Activated naive CD8-positive, alpha-beta T cell treated with anti-CD3 and anti-CD28 coated beads, Interleukin-2, amount 10 ng/mL, durations not matched to agents 7 days and 5 days (primary cell): ENCODE measurements at places on chromosomes 7 and 10.

GRCh38 chr10:26439406-26440087 is 1.4 kb downstream of the APBB1IP start:
- H3K27me3 ChIP-seq = no peaks in the 10 kb centered on the region
- no peak for DNase-seq
- H3K4me3 ChIP-seq = peak overlapping the region; percentile 88
- H3K36me3 ChIP-seq = peaks cover 14% of the 10 kb centered on the region
- H3K27ac ChIP-seq = peak overlapping the region; percentile 92

DNA sequence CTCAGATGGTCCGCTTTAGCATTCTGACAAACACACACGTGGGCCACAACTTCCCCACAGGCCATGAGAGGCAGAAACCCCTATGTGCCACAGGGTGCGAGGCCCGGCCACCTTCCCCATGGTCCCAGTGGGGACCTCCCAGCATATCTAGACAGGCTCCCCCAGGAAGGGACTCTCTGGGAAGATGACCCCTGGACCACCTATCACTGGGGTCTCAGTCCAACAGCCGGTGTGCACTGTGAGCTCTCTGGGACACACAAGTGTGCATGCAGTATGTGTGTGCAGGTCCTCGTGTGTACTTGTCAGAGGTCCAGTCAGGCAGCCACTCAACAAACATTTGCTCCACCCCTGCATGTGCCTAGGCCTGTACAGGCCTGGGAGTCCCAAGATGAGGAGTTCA is 18.7 kb downstream of the GRID1 start:
- H3K36me3 ChIP-seq = no peaks in the 10 kb centered on the region
- no peak overlapping the region for H3K27ac ChIP-seq

DNA sequence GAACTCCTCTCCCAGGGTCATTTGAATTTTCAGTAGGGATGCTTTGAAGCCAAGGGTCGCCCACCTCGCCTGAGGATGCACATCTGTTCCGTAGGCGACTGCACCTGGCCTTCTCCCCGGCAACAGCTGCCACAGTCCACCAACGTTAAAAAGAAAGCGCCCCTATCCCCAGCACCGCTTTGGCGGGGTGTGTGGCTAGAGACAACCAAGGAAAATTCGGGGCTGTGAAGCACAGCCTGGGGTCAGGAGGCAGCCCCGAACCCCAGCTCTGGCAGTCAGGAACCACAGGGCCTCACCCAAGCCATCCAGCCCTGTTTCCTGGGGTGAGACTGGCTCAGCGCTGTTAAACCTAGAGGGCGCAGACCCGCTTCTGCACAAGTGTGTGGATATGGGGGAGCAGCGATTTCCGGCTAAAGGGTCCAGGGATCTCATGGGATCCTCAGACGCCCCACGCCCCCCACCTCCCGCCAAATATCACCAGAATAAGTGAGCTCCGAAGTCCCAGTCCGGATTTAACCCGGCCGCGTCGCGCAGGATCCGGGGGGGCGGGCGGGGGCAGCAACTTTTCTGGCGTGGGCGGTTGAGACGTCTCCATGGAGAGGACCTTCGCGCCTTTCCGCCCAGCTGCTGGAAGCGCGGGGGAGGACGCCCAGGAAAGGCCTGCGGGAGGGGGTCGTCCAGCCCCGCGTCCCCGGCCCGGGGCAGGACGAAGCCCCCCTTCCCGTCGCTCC is 822 bp downstream of the ZC3HAV1L start:
- peak; percentile 55 for DNase-seq
- H3K4me1 ChIP-seq = peaks cover 18% of the 10 kb centered on the region
- H3K27me3 ChIP-seq = peaks cover 9% of the 10 kb centered on the region
- H3K36me3 ChIP-seq = peaks cover 18% of the 10 kb centered on the region
- peak overlapping the region; percentile 87 for H3K4me3 ChIP-seq

GRCh38 chr10:15448598-15448997 is 77.5 kb upstream of the FAM171A1 start:
- DNase-seq = no peak
- H3K4me1 ChIP-seq = no peaks in the 10 kb centered on the region

DNA sequence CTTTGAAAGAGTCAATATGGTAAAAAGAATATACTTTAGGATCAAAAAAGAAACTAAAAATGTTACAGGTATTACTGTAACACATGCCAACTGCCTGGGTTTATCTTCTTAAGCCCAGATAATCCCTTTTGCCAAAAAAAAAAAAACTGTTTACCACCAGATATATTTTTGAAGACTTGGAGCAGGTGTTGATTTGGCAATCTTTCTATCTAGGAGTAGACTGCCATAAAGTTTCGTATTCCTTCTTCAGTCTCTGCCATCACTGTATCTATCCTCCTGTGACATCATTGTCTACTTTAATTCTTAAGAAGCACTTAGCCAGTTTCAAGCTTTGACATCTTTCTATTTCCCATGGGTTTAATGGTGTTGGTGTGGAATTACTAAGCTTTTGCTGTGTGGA is 161.0 kb downstream of the ST7 start:
- peaks cover 2% of the 10 kb centered on the region for H3K36me3 ChIP-seq
- H3K27ac ChIP-seq = no peak overlapping the region
- no peak for DNase-seq
- H3K4me3 ChIP-seq = no peak overlapping the region

DNA sequence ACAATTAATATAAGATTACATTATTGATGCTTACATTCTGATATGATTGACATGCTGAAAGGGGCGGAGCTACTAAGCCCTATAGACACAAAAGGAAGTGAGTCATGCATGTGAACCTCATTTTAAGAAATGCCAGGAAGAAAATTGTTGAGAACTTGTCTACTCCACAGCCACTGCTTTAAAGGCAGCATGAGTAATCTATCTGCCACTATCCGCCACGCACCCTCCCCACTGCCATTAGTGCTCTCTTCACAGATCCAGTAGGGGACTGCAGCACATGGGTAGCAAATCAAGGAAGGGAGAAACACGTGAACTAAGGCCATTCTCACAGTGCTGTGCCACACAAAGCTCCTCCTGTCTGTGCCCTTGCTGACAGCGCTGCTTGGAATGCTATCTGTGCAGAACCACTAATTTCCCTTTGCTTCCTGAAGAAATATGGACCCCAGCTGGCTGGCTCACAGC is 524.8 kb downstream of the GRM8 start:
- H3K4me1 ChIP-seq = peaks cover 2% of the 10 kb centered on the region
- no peak overlapping the region for H3K4me3 ChIP-seq
- no peak for DNase-seq
- H3K36me3 ChIP-seq = no peaks in the 10 kb centered on the region
- peak overlapping the region; percentile 45 for H3K27ac ChIP-seq

- H3K4me1 ChIP-seq = peaks cover 38% of the 10 kb centered on the region
- no peak overlapping the region for H3K27ac ChIP-seq
- H3K27me3 ChIP-seq = peaks cover 2% of the 10 kb centered on the region
- peaks cover 14% of the 10 kb centered on the region for H3K36me3 ChIP-seq
Measured at GRCh38 chr7:8179486-8179885, 82.5 kb downstream of the ICA1 start.

DNA sequence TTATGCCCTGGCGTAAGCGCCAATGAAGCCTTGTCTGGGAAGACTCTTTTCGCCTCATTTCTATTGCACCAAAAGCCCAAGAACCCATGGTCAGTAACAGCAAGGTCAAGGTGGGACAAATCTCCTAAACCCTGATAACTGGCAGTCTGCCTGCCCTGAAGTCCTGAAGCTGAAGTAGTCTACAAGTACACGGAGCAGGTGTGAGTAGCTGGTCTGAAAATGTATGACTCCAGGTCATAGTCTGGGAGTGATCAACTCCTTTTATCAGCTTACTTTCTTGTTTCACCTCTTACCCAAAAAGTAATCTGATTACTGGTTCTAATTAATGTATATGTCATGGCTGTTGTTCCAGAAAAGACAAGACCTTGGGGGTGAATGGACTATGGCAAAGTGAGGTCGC is 107.3 kb upstream of the EFCAB10 start:
- no peaks in the 10 kb centered on the region for H3K36me3 ChIP-seq
- H3K27me3 ChIP-seq = peaks cover 4% of the 10 kb centered on the region
- peaks cover 22% of the 10 kb centered on the region for H3K4me1 ChIP-seq
- no peak overlapping the region for H3K27ac ChIP-seq
- H3K4me3 ChIP-seq = no peak overlapping the region

DNA sequence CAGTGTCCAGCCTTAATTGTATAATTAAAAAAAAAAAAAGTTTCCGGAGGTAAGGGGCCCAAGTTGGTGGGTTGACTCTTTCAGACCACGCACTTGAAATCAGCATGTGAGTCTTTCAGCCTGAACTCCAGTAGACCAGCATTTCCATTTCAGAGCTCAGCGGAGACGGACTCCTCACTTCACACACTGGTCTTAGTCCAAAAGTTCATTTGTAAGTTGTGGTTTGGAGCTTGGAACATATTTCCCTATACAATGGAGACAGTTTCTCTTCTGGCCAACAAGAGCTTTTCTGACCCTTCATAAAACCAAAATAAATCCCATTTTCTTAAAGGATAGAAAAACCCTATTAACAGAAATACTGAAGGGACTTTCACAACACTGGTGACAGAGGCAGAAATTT is 41.0 kb downstream of the ATXN7L1 start:
- H3K27ac ChIP-seq = no peak overlapping the region
- no peaks in the 10 kb centered on the region for H3K4me1 ChIP-seq
- no peak overlapping the region for H3K4me3 ChIP-seq
- H3K36me3 ChIP-seq = no peaks in the 10 kb centered on the region

GRCh38 chr7:42914421-42915045 is 2.7 kb upstream of the C7orf25 start:
- peaks cover 44% of the 10 kb centered on the region for H3K4me1 ChIP-seq
- H3K4me3 ChIP-seq = peak overlapping the region; percentile 68
- DNase-seq = no peak
- peak overlapping the region; percentile 94 for H3K27ac ChIP-seq

GRCh38 chr7:157468221-157469111 is 131.7 kb downstream of the DNAJB6 start:
- no peak for DNase-seq
- H3K36me3 ChIP-seq = peaks cover 13% of the 10 kb centered on the region
- H3K4me1 ChIP-seq = peaks cover 20% of the 10 kb centered on the region

GRCh38 chr10:79487296-79488194 is 24.8 kb upstream of the EIF5AL1 start:
- no peak for DNase-seq
- peaks cover 11% of the 10 kb centered on the region for H3K27me3 ChIP-seq
- peaks cover 4% of the 10 kb centered on the region for H3K4me1 ChIP-seq
- H3K36me3 ChIP-seq = no peaks in the 10 kb centered on the region

DNA sequence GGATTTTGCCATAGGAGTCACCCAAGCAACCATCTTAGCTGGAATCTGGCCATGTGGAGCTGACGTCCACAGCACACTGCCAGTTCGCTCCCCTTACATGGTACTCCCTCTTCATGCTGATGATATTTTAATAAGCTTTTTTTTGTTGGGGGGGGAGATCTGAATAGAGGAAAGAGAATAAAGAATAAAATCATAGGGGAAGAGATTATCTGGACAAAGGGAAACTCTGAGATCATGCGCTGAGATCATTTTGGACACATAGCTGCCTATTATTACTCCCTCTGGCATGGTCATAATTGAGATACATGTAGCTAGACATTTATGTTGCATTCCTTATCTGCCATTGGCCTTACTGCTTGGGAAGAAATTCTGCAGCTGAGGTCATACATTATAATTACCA is 282.7 kb downstream of the HTR7 start:
- H3K27me3 ChIP-seq = no peaks in the 10 kb centered on the region
- H3K4me3 ChIP-seq = no peak overlapping the region
- H3K36me3 ChIP-seq = no peaks in the 10 kb centered on the region
- no peak overlapping the region for H3K27ac ChIP-seq
- H3K4me1 ChIP-seq = no peaks in the 10 kb centered on the region

DNA sequence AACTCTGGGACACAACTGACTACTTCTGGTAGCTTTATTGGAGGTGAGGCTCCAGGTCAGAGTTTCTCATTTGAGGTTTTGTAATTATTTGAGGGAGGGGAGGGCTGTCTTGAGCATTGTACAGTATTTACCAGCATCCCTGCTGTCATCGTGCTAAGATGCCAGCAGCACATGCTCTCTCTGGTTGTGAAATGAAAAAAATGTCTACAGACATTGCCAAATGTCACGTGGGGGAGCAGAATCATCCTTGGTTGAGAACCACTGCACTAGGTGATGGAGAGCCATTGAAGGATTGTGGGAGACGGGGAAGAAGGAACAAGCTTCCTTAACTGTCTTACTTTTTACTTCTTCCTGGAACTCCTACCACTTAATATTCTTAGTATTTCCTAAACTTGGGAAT is 5.0 kb downstream of the SEPTIN7 start:
- H3K27me3 ChIP-seq = no peaks in the 10 kb centered on the region
- H3K36me3 ChIP-seq = peaks cover 41% of the 10 kb centered on the region
- DNase-seq = no peak
- H3K4me3 ChIP-seq = no peak overlapping the region
- H3K4me1 ChIP-seq = peaks cover 46% of the 10 kb centered on the region

DNA sequence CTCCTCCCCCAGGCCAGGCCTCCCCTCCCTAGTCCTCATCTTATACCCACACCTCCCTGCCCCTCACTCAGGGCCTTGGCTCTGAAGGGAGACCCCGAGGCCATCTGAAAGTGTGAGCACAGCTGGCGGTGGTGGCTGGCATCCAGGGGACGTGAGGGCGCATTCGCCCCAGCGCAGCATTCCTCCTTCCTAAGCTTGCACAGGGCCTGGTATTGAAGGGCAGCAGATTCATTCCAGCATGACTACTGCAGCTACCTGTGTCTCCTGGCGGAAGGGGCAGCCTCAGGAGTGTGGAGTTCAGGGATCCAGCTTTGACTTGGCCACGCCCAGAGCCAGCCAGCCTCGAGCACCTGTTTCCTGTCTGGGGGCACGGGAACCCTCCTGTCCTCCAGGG is 72.6 kb downstream of the PARP12 start:
- H3K36me3 ChIP-seq = no peaks in the 10 kb centered on the region
- no peak overlapping the region for H3K4me3 ChIP-seq
- no peaks in the 10 kb centered on the region for H3K4me1 ChIP-seq
- H3K27me3 ChIP-seq = peaks cover 1% of the 10 kb centered on the region
- DNase-seq = no peak
- no peak overlapping the region for H3K27ac ChIP-seq

- no peaks in the 10 kb centered on the region for H3K27me3 ChIP-seq
- no peak for DNase-seq
- H3K36me3 ChIP-seq = no peaks in the 10 kb centered on the region
- no peak overlapping the region for H3K4me3 ChIP-seq
- no peaks in the 10 kb centered on the region for H3K4me1 ChIP-seq
Measured at GRCh38 chr7:81584667-81585066, 185.2 kb downstream of the HGF start.

- H3K4me3 ChIP-seq = no peak overlapping the region
- no peak overlapping the region for H3K27ac ChIP-seq
- H3K27me3 ChIP-seq = no peaks in the 10 kb centered on the region
- peaks cover 1% of the 10 kb centered on the region for H3K36me3 ChIP-seq
- DNase-seq = no peak
Measured at GRCh38 chr10:86871563-86872183, 85.7 kb downstream of the MMRN2 start.
